ENCODE measurements at places on chromosomes 7 and 10.

DNA sequence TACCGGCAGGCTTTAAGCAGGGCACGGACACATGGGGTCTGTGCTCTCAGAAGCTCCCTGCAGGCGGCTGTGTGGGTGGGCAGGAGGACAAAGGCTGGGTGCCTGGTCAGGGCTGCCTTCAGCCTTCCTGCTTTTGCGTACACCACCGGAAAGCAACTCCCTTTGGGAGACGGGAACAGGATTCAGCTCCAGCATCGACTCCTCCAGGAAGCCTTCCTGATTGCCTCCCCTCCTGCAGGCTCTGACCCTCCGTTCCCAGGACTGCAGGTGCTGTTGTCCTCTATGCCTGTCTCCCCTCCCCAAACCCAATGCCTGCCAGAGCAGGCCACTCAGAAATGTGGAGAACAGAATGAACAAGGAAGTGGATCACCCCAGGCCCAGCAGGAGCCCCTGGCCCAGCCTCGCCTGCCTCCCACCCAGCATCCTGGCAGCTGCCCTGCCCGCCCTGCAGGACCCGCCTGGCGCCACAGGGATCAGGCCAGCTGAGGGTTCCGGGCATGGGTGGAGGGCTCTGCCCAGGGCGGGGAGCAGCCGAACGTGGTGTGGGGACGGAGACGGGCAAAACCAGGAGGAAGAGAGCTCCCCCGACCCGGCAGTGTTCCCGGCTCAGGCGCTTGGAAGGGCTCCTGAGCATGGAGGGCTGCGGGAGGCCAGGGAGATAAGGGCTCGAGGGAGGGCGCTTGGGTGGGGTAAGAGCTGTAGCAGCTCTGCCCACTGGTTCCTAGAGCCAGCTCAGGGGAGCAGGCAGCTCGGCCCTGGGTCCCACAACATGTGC is 6.2 kb upstream of the ELN start:
- DNase-seq: no peak

DNA sequence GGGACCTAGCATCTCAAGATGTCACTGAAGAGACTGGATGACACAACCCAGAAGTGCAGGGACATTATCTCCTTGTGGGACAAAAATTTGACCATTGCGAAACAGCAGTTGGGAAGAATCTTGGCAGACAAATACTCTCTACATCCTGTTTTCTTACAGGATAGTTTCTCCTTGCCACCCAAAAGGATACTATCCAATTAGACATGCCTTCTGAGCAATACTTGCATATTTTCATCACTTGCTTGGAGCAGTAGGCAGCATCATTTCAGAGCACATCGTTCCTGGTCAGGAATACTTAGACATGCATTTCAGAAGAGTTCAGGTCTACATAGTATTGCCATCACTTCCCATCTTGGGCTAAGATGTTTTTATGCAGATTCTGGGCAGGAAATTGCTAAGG is 56.8 kb downstream of the FAS start:
- DNase-seq: no peak

DNA sequence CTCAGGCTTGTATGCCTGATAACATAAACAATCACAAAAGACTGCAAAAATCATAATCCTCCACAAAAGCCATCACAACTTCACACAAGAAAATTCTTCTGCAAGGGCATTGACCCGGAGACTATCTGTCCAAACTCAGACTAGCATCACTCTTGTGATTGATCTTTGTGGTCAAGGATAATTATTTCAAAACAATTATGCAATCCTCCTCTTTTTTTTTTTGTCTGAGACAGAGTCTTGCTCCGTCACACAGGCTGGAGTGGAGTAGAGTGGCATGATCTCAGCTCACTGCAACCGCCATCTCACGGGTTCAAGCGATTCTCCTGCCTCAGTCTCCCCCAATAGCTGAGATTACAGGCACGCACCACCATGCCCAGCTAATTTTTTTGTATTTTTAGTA is 22.2 kb downstream of the CDNF start:
- DNase-seq: no peak

DNA sequence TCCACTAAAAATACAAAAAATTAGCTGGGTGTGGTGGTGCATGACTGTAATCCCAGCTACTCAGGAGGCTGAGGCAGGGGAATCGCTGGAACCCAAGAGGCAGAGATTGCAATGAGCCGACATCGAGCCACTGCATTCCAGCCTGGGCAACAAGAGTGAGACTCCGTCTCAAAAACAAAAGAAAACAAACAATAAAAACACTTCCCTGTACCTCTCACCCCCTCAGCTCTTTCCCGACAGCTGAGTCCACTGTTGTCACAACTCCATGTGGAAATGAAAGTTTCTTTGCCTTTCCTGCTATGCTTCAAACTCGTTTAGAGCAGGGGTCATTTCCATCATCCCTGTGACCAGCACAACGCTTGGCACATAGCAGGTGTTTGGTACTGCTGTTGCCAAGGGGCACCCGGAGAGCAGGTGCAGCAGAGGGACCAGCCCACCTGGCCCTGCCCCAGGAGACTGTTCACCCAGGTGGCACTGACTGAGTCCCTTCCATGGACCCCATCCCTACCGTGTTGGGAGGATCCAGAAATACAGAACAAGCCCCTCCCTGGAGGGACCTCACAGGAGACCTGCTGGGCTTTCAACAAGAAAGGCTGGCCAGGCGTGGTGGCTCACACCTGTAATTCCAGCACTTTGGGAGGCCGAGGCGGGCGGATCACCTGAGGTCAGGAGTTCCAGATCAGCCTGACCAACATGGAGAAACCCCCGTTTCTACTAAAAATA is 4.9 kb downstream of the TMEM130 start:
- no peak for DNase-seq
